ENCODE measurements at places on chromosomes 3 and 15.

GRCh38 chr3:38551026-38551832 is 55.1 kb downstream of the EXOG start:
- DNase-seq: no peak

DNA sequence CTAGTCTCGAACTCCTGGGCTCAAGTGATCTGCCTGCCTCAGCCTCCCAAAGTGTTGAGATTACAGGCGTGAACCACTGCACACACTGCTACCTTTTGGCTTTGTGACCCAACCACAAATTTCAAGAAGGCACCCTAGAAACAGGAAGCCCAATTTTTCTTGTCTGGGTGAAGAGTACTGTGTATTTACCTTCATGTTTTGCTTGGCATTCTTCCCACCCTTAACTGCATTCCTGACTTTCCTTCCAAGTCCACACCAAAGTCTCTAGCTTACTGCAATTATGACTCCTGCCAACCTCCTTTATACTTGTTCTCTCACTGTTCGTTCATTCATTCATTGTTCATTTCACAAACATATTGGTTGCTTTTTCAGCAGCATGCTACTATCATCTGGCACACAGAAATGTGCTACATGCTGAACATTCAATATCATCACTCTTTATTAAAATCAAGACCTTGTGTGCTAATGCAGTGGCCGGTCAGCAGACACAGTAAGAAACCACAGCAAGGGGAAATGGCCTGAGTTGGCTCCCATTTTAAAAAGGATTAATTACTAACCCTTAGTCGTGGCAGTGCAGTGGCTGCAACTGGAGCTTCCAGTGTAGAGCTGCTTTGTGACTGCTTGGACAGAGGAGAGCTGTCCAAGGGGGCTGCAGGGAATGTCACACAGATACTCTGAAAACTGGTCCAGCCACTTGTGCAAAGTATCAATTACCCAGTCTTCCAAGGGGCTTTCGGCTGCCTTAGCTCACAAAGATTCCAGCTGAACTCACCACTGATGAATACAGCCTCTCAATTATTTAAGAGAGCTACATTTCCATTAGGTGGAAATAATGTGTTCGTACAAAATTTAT is 94.0 kb downstream of the ETFA start:
- DNase-seq: no peak

DNA sequence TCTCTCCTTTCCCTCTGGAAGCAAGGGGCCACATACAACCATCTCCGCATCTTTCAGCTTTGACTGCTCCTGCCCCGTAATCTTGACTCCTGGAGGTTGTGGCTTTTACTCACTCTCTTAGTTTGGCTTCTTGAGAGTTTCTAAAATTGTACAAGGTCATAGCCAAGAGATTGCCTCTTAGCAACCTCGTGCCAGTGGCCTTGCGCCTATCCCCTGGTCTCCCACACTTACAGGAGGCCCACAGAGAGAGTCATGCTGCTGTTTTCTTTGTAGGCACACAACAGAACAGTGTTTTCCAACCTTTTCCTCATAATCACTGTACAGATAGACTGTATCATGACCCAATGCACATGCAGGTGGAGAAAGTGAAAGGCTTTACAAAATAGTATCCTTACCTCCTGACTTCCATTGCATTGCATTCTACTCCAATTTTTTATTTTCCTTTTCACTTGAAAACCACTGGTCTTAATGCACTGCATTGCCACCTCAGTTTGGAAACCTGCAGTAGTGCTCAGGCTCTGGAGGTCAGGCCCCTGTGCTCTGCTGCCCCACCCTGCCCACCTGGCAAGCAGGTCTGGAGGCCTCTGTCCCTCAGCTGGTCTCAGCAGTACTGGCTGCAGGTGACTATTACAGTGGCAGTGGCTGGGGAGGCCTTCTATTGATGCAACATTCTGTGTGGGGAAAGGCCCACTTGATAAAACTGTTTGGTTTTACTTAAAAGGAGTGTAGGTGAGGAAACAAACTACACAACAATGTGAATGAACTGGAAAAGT is 156.2 kb downstream of the DNAJB8 start:
- DNase-seq: no peak

- DNase-seq: no peak
Measured at GRCh38 chr3:9913601-9914000, 3.3 kb upstream of the IL17RC start.

DNA sequence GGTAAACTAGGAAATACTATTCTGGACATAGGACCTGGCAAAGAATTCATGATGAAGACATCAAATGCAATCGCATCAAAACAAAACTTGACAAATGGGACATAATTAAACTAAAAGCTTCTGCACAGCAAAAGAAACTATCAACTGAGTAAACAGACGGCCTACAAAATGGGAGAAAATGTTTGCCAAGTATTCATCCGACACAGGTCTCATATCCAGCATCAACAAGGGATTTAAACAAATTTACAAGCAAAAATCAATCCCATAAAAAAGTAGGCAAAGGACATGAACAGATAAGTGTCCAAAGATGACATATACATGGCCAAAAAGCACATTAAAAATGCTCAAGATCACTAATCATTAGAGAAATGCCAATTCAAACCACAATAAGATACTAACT is 1088.9 kb downstream of the NAALADL2 start:
- no peak for DNase-seq

- no peak for DNase-seq
Measured at GRCh38 chr3:148441191-148441590, 256.5 kb upstream of the AGTR1 start.

DNA sequence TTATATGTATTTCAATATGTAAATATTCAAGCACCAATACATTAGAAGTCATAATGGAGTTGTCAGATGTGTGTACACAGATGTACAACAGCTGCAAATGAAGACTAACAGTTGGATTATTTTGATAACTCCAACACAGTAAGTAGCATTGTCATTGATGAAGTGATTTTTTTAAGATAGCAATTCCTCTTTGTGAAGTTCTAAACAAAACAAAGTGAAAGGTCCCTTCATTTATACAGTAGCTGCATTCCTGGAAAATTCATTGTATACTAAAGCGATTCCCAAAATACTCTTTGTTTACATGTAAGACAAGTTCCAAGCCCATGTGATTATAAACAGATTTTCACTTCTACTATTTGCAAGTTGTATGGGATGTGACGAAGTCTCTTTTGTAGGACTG is 114.7 kb downstream of the B3GALNT1 start:
- no peak for DNase-seq

GRCh38 chr15:25773248-25773647 is 89.9 kb downstream of the ATP10A start:
- DNase-seq: no peak

DNA sequence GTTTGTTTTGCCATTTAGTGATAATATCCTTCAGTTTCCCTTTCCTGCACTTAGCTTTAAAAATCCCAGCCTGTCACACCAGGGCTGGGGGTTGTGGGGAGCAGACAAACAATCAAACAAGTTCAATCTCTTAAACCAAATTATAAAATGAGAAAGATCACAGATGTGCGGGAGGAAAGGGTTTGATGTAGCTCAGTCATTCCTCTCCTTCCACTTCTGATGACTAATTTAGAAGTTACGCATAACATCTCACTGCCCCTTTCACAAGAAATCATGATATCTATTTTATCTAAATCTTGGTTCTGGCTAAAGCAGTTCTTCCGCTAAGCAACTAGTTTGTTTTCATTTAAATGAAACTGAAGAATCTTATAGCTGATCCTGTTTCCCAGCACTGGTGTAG is 34.1 kb upstream of the ATG7 start:
- peak; percentile 74 for DNase-seq

DNA sequence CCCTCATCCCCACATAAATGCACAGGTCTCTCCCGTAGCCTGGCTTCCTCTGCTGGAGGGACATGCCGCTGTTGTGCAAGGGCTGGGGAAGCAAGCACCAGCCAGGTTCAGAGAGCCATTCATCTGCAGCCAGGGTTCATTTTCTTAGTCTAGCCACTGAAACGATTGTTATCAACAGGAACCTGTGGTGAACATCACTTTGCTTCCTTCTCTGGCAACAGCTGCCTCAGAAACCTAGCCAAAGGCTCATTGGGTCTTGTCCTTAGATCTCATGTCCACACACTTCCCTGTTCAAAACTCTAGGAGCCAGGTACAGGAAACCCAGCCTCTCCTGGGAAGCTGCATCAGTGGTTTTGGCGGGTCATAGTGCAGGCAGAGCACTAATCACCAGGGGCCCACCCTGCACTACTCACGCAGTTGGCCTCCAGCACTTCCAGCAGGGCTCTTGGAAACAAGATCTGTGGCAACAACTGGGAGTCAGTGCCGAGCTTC is 47.0 kb downstream of the OXNAD1 start:
- DNase-seq: no peak

GRCh38 chr3:123571264-123571972 is 13.4 kb downstream of the HACD2 start:
- no peak for DNase-seq

DNA sequence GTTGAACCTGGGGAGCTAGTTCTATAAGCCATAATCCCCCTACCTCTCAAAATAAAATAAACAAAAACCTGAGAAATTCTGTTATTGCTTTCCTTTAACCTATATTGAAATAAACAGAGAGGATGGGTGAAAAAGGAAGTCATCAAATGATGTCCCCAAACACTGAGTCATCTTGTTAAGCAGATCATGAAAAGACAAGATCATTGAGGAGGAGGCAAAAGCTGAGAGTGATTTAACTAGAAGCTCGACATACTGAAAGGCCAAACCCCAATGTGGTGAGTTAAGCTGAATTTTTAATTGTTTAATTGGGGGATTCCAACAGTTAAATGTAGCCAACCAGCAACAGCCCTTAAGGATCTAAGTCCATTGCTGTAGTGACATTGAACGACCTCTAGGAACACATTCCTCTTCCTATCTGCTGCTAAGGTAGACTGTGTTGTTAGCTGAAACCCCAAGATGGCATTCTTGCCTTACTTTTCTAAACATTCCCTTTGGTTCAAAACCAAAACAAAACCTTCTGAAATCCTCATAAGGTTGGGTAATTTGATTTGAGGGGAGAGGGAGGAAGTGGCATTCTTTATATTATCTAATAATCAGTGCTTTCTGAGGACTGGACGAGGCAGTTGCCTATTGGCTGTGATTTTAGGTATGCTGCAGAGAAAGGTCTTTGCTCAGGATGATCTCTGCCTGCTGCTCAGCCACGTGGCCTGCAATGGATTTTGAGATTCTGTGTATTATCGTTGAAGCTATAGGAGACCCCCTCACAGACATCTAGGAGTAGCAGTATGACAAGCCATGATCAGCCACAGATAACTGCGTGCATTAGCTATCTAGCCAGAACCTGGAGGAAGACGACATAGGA is 62.7 kb upstream of the BNIP2 start:
- no peak for DNase-seq

DNA sequence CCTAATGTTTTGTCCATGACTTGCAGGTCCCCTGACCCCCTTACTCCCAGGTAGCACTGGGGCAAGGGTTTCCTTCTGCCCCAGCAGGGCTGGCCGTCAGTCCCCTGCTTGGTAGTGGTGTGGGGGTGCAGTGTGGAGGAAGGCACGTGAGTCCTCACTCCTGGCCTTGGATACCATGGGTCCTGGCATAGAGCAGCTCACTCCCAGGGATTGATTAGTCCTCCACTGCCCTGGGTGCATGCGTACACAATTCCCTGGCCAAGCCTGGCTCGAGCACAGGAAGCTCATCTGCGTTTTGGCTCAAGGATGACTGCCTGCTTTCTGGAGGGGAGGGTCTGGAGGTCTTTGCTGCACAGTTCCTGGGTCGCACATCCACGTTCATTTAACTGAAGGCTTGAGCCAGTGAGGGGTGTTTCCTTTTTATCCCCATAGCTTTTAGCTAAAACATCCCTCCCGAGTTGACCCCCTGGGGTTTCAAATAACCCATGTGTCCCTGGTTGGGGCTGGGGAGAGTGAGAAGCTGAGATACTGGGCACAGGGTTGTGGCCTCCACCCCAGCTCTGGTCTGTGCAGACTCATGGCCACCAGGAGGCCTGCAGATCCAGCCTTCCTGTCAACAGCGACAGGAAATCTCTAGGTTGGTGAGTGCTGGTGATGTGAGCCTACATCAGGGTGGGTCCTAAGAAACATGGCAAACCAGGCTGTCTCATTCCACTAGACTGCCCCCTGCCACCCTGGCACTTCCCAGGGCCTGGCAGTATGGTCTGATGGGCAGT is 11.5 kb downstream of the HEMK1 start:
- DNase-seq: no peak

GRCh38 chr3:123258811-123259420 is 57.2 kb downstream of the SEC22A start:
- DNase-seq: peak; percentile 53

- DNase-seq: no peak
Measured at GRCh38 chr3:5520237-5520636, 332.7 kb downstream of the EDEM1 start.

DNA sequence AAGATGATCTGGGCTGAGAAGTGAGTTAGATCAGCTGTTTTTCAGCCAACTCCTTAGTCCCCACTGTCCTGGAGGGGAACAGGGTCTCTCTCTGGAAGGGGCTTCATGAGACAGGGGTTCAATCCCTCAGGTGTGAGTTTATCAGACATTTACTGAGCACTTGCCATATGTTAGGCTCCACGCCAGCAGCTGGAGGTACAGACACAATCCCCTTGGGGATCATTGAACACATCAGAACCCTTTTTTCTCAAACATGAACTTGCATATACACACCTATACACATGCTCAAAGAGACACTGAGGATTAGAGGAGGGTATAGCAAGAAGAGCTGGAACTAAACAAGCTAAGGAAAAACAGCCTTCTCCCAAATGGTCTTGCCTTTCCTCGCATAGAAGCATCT is 5.5 kb upstream of the BMF start:
- no peak for DNase-seq

DNA sequence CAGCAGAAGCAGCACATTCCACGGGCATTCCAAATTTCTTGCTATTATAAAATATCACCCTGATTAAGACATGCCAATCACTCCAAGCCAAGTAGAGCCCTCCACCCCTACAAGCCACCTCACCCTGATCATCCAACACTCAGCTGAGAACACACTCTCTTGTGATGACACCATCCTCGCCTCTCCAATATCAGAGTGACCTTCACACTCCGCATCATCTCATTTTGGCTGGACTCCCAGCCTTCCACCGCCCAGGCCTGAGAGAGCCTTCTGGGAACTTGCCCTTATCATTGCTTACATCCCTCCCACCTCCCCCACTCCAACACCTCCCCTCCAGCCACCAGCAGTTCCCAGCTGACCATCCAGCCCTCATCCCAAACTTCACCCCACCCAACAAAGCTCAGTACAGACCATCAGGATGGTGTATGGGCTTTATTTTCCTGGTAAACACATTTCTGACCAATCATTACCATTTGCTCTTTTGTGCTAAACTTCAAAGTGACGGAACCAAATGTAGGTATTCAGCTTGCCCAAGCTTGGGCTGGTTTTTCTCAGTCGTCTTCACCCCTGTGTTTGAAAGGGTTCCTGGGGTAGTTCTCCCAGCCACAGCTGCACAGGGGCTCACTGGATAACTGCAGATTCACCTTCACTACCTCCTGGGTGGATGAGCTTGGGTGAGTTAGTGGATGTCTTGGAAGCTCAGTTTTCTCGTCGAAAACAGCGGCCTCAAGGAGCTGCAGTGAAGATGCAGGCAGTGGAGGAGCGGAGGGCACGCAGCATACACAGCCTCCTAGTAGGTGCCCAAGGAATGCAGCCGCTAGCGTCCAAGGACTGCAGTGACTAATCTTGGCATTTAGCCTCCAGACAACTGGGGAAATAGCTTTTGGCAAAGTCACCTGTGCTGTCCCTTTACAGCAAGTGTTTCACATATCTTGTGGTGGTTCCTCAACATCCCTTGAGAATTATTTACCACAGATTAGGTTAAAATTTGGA is 115.1 kb downstream of the LIPC start:
- DNase-seq: peak; percentile 41

GRCh38 chr3:18188491-18188890 is 236.6 kb downstream of the SATB1 start:
- DNase-seq: no peak

Data from HFF-Myc (cell line).